ENCODE measurements at places on chromosomes 6 and 20.

GRCh38 chr20:1301031-1301529, 27.9 kb downstream of the SDCBP2 start:
- peak; percentile 34 for DNase-seq

- DNase-seq, result peak; percentile 70
Measured at GRCh38 chr6:157669747-157670216, 153.3 kb upstream of the SNX9 start.

DNA sequence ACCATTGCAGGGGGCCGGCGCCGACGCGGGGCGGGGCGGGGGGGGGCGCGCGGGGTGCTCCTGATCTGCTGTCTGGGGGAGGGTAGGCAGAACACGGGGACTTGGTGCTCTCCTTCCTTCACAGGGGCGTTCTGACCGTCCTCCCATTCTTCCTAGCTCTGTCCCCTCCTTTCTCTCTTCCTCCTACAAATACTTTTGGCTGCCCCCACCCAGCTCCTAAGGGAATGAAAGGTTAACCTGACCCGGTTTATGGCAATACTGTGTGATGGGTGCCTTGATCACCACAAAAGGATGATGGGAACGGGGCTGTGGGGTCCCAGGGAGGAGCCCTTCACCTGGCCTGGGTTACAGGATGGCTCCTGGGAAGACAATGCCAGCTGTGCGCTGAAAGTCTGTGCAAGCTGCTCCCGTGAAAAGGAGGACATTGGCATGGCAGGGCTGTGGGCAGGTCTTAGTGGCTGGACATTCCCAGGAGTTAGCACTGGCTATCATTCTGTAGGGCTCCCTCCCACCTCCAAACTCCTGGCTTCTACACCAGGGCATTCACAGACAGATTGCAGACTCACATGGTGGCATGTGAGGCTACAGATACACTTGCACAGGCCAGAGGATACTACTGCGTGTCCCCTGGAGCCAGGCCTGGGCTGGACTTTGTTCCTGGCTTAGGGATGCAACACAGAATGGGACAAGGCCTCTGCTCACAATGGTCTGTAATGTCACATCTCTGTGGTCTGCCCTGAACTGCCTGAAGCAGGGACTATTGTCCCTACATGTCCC, 1.9 kb upstream of the TPD52L2 start:
- DNase-seq, result no peak

DNA sequence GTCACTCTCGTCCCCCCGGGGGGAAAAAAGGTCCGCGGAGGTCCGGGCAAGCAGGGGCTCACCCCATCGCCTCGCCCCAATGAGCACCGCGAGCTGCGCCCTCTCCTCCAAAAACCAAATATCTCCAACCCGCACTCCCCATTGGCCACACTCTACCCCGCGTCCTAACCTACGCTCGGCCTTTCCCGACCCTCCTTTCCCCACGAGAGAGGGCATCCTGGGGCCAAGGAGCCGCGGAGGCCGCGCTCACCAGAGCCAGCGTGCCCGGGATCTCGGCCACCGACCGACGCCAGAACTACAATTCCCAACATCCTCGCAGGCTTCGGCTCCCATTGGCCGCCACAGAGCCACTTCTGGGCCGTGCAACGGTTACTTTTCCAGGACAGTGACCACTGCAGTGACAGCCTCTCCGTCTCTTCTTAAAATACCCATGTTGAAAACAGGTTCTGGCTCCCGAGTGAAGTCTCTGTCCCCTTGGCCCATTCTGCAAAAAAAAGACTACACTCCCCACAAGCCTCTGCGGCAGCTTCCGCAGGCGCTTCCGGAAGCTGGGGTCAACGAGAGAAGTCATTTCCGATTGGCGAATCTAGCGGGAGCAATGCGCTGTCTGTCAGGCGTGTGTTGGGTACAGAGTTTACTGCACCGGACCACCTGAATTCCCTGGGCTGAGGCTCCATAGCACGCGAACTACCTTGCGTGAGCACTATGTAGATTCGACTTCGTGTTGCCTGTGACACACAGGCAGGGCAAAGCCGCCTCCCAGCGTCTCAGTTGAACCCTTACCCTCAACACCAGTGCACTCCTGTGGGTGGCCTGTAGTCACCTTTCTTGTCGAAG, at the start of gene ZNF343:
TSS of gene ZNF343 (minus strand) at position 285 of the 837 bp plus-strand sequence. CDS start 15,020 bp downstream, outside the sequence.
- DNase-seq, result peak; percentile 58

DNA sequence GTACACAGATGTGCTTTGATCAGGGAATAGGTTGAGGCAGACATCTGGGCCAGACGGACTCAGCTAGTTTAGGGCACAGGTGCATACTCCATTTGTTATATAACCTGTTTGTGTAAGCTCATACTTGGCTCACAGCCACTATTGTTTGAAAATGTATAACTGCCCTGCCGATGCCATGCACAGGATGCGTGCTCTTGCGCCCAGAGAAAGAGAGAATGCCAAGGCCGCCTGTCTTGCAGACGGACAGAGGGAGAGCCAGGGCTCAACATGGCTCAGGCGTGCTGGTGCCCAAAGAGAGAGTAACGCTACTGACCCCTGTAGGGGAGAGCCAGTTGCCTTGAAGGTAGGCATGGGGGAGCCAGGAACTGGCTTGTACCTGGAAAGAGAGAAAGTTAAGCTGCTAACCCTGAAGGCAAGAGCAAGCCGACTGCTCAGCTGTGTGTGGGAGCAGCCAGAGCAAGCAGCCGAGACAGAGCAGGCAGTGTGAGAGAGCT, 57.7 kb downstream of the FAM229B start:
- no peak for DNase-seq

GRCh38 chr6:47098570-47098993, 56.5 kb upstream of the ADGRF1 start:
- DNase-seq, result peak; percentile 70

DNA sequence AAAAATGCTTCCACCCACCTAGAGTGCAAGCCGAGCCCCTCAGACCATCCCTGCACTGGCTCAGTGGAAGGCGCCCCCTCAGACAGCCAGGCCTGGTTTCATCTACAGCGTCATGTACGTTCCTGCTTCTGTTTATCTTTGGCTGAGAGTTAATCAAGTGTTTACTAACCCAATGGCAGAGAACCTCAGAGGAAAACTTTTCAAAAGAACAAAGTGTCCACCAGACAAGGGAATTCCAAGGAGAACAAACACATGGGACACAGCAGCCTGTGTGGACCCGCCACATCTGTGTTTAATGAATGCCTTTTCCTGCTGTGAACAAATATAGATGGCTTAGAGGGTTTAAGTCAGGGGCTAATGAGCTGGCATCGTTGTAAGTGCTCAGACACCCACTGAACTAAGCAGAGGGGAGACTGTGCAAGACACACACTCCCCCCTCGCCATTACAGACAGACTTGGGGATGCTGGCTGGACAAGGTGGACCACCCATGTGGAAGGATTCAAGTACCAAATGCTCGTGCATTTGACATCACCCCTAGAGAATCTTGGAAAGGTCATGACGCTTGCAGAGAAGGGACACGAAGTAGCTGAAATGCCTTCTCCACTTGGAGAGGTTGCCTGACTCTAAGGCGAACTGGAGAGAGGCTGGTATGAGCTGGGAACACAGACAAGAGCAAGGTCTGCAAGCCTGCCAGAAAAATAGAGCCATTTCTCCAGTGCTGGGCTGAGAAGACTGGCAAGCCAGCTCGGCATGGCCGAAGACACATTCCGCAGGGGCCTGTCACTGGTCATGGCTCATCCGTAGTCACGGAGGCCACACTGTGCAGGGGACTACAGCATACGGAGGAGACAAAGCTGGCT, 53.5 kb upstream of the NXT1 start:
- DNase-seq, result no peak

GRCh38 chr20:7728338-7728737, 211.9 kb downstream of the HAO1 start:
- no peak for DNase-seq

- DNase-seq, result peak; percentile 81
Measured at GRCh38 chr6:72748759-72749158, 126.9 kb downstream of the KCNQ5 start.

- DNase-seq, result no peak
Measured at GRCh38 chr20:20832715-20833114, 120.3 kb upstream of the RALGAPA2 start.

DNA sequence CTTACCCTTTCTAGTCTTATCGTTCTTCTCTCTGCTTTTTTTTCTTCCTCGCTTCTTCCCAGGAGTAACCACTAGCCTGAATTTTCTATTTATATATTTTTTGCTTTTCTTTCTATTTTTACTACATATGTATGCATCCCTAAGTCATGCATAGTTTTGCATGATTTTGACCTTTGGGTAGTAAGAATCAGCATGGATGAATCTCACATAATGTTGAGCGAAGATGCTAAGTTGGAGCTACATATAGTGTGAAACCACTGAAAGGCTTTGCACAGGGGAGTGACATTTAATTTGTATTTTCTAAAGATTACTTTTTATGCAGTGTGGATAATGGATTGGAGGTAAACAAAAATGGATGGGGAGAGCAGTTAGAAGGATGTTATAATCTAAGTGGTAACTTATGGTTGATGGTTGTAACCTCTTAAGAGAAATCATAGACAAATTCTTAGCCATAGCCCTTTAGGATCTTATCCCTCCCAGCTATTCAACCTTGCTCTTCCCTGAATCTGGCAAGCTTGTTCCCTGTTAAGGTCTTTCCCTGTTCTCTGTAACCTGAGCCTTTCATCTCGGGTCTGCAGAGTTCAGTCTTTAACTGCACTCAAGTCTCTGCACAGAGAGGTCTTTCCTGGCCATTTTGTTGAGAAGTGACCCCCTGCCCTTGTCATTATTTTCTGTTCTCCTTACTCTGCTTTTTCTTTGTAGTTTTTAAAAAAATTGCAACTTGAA, 18.0 kb downstream of the PEX7 start:
- DNase-seq, result no peak

DNA sequence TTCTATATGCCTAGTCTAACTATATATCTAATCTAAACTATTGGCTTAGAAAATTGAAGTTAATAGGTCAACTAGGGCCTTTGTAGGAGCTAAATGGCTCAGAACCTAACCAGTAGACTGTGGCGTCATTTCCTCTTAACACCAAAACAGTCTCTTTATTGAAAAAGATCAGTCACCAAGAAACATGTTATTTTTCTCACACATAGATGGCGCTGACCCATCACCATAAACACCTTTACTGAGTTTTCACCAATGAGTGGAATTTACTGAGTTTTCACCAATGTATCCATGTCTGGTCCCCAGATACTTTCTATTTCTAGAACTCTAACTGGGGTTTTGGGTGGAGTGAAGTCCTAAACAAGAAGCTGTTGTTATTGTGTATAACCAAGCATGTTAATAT, 636.0 kb downstream of the BCKDHB start:
- peak; percentile 12 for DNase-seq

GRCh38 chr6:12958052-12958706, 241.6 kb downstream of the PHACTR1 start:
- no peak for DNase-seq

GRCh38 chr6:53496797-53497375, 48.0 kb downstream of the GCLC start:
- peak; percentile 88 for DNase-seq

GRCh38 chr6:17169291-17169690, 67.4 kb downstream of the STMND1 start:
- no peak for DNase-seq

GRCh38 chr6:35089935-35090505, 51.1 kb downstream of the TCP11 start:
- peak; percentile 95 for DNase-seq

DNA sequence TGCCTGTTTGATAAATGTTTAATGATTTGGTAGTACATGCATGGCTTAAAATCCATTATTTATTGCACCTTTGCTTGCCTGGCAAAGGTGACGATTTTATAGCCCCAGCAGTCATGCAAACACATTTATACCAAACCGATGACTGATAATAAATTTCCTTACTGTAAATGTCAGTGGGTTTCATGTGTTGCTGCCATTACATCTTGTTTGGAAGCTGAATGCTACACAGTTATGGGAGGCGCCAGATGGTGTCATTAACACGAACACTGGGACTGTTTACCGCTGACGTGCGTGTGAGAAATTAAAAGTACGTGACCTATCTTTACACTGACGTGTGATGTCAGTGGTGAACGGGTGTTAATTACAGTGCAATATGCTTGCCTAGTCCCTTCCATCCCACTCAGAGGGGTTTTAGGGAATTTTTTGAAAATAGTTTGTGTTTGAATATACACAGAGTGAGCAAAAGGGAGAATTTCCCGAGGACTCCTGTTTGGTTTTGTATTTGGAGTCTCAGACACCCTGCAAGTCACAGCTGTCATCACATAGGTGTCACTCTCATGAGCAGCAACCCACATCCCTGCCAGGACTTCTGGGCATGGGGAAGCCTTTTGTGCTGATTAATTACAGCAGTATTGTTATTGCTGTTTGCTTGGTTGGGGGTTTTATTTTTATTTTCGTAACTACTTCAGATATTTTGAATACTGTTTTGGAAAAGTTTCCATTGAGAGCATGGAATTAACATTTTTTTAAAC, 151.8 kb upstream of the INSM1 start:
- no peak for DNase-seq

- DNase-seq, result no peak
Measured at GRCh38 chr6:10991115-10991514, 53.0 kb downstream of the ELOVL2 start.

GRCh38 chr6:69825904-69826303, 29.1 kb upstream of the LMBRD1 start:
- peak; percentile 3 for DNase-seq

DNA sequence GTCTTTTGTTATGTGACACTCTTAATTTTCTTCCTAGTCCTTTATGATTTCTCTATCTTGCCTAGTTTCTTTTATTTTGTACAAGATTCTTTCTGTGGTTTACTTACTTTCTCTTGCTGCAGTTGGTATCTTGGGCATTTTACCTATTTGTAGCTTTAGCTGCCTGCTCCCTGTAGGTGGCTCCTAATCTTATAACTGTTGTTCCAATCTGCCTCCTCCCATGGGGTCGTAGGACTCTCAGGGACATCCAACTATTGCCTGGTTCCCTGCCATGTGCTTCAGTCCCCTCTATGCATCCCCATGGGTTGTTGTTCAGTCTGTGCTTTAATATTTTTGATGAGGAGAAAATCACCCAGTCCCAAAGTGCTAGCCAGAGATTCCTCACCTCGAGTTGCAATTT, 31.4 kb downstream of the RIN2 start:
- no peak for DNase-seq

DNA sequence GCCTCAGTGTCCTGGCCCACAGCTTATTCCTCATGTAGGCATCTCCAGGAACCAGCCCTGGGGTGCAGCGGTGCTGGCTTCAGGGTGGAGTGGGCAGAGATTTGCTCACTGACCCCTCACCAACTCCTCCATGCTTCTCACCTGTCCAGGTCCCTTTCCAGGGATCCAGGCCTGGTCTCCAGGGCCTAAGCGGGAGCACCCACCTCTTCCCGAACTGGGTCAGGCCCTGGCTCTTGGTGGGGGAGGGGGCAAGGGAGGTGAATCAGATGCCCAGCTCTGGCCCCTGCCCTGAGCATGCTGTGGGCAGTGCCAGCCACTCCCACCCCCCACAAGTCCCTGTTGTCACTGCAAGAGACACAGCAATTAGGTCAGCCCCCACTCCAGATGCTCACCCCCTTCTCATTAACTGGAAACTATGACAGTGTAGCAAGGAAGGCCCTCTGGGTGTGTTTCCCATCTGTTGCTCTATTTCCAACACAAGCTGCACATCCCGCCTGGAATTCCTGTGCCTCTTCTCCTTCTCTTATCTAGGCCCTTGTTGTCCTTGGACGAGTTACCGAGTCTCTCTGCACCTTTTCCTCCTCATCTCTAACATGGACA, 37.0 kb downstream of the MDFI start:
- DNase-seq, result no peak
